NCI-H748 treated with DMSO at 0.1 percent for 48 hours (cell line): ENCODE measurements at places on chromosomes 13 and 19.

GRCh38 chr19:37969695-37970094 is 62.7 kb downstream of the SIPA1L3 start:
- DNase-seq = no peak

DNA sequence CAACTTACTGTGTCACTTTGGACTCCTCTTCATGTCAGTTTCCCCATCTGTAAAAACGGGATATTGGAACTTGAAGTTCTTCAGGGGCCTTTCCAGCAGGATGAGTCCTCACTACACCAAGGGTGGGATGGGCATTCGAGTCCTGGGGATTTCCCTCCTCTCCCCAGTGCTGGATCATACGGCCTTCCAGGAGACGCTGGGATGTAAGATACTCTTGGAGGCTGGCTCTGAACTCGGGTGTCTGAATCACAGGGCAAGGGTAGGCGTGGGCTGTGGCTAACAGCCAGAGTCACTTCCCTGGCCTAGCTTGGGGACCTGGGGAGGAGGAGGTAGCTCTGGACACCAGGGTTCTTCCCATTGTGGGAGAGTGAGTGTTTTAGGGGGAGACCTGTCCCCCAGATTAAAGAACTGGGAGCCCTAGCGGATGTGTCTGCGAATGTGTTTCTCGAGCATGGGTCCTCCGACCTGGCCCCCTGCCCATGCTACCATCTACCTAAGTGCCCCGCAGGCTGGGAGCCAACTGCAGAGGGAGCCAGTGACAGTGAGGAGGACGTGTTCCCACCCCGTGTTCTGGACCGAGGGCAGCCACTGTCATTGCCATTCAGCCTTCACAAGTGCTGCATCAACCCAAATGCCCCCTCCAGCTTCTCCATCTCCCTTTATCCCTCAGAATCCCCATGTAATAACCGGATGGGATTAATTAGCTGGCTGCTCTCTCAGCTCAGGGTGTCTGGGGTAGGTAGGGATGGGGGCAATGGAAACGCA is 2.4 kb upstream of the CYTH2 start:
- DNase-seq = no peak

DNA sequence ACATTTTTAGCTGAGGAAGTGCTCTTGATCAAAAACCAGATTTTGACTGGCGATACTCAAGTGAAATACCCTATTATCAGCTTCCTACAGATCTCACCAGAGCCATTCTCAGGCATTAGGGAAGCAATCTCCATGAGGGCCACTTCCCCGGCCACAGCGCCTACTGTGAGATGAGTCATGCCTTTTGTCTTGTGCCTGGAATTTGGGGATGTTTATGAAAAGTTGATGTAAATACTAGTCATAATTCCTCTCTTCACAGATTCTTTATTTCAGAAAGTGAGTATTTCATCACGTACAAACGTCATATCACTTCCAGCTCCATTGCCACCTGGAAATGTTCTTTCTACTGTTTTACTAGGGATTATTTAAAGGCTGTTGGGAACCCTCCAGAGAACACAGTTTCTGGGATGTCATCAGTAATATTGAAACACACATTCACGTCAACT is 25.3 kb upstream of the SLC46A3 start:
- no peak for DNase-seq

GRCh38 chr13:34933786-34934185 is 8.3 kb upstream of the NBEA start:
- peak; percentile 54 for DNase-seq

- no peak for DNase-seq
These were observed at the start of gene CNN1 for GRCh38 chr19:11538232-11539036. Gene CNN1 (plus strand): TSS chr19:11538851. CDS start chr19:11538928, 77 bp downstream.

DNA sequence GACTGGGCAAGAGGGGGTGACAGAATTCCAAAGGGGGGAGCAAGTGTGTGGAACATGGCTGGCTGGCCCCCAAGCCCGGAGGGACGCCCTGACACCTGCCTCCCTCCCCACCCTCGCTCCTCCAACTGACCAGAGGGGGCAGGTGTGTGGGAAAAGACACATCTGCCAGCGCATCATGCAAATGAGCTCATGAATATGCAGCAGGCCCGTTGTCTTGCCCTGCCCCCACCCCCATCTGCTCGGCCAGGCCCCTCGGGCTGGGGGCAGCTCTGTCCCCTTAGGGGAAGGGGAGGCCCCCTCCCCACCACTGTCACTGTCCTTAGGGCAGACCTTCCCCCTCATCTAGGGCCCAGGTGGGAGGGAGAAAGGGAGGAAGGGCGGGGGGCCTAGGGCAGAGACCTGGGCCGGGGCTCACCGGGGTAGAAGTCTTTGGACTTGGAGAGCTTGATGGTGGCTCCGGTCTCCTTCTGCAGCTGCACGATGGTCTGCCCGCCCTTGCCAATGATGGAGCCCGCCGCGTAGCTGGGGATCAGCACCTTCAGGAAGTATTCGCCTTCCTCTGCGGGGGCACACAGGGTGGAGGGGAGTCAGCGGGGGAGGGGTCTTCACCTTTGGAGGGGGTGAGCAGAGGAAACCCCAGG is 12.9 kb downstream of the NOVA2 start:
- DNase-seq = no peak
